ENCODE measurements at places on chromosomes 12 and 14.

GRCh38 chr12:132710405-132711079 is at the start of gene PGAM5:
PGAM5 (plus strand) TSS chr12:132710842; CDS start chr12:132710877, 35 bp downstream.
- peak; percentile 71 for DNase-seq

- no peak for DNase-seq
Measured at GRCh38 chr14:22980672-22981089, 1.7 kb downstream of the AJUBA start.

- no peak for DNase-seq
Measured at GRCh38 chr14:105647784-105648608, 121.6 kb downstream of the TMEM121 start.

DNA sequence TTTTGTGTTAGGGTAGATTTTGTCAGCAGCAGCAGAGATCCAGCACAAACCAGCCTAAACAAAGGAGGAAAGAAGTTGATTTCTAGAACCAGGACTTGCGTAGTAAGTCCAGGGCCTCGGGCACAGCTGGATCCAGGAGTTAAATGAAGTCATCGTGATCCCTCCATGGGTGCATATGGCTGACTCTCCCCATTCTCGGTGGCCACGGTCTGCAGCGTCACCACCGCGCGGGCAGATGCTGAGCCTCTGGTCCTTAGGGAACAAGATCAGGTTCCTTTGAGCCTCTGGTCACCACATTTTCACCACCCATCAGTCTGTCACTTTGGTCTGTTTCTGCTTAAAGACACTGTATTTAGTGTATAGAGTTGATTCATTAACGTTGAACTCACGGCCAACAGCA is 14.8 kb upstream of the GALNT9 start:
- DNase-seq, result no peak

Measured in NCI-H2107 (cell line).